ENCODE measurements at places on chromosomes 13 and 19.

- no peak for DNase-seq
Observed at GRCh38 chr13:99256709-99257108, 1.5 kb downstream of the GPR18 start.

- no peak for DNase-seq
Observed at GRCh38 chr13:63632321-63632720, 2216.7 kb upstream of the PCDH20 start.

- no peak for DNase-seq
Observed at GRCh38 chr19:35303357-35303915, 11.5 kb downstream of the MAG start.

GRCh38 chr19:58279925-58280316, 1.2 kb downstream of the ZNF8 start:
- no peak for DNase-seq

DNA sequence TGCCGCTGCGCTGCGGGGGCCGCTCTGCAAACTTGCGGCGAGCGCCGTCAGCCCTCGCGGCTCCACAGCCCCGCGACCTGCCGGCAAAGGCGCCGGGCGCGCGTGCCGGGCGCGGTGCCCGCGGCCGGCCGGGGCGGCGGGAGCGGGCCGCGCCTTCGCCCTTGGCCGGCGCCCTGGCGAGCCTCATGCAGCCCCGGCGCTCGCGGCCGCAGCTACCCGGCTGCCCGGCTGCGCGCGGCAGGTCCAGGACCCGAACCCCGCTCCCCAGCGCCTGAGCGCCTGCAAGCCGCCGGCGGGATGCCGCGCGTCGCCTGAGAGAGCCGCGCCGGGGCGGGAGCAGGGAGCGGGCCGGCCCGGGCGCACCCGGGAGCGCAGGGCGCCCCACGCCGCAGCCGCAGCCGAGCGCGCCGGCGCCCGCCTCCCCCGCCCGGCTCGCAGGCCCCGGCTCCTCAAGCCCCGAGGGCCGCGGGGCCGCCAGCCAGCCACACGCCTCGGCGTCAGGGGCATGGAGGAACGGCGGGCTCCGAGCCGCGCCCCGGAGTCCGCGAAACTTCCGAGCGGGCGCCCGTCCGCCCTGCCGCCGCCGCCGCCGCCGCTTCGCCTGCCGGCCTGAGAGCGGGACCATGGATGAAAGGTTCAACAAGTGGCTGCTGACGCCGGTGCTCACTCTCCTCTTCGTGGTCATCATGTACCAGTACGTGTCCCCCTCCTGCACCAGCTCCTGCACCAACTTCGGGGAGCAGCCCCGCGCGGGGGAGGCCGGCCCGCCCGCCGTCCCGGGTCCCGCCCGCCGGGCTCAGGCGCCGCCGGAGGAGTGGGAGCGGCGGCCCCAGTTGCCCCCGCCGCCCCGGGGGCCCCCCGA, 564 bp downstream of the HS6ST3 start:
- no peak for DNase-seq

GRCh38 chr19:8561075-8561764, 16.0 kb downstream of the MYO1F start:
- DNase-seq: no peak

GRCh38 chr13:105047676-105048295, 1487.7 kb downstream of the EFNB2 start:
- no peak for DNase-seq

GRCh38 chr19:19550485-19550929, 12.4 kb downstream of the CILP2 start:
- no peak for DNase-seq

- DNase-seq: no peak
Observed at GRCh38 chr13:76703621-76704288, 182.4 kb downstream of the KCTD12 start.

- DNase-seq: no peak
Observed at GRCh38 chr13:50152224-50152623, 137.0 kb downstream of the KCNRG start.

- no peak for DNase-seq
Observed at GRCh38 chr13:112818040-112818697, 128.3 kb downstream of the ATP11A start.

GRCh38 chr13:31940076-31940475, 91.5 kb upstream of the FRY start:
- DNase-seq: no peak

DNA sequence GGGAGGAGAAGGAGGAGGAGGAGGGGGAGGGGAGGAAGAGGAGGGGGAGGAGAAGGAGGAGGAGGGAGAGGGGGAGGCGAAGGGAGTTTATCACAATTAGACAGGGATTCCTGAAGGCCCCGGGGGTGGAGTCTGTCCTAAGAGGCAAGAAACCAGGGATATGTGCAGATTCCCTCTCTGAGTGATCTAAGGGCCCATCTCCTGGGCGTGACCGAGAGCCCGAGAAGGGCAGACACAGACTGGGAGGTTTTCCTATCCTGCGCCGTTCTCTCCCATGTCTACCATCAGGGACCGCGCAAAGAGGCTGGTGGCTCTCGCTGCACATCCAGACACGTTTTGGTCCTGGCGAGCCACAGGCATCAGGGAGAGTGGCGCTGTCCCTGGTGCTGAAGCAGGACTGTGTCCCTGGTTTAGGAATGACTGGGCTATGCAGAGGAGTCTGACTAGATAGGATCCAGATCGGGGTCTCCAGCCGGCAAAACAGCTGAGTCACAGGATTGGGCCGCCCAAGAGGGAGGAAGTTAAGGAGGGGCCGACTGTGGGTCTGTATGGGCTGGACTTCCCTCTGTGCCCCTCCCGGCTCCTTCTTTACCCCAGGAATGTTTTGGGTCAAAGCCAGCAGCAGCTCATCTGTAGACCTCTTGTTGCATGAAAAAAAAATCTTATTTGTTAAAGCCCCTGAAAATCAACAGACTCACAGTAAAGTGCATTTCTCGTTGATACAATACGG, 17.9 kb upstream of the ZNF175 start:
- DNase-seq: peak; percentile 52

GRCh38 chr19:36245210-36246005, 30.5 kb downstream of the ZNF146 start:
- no peak for DNase-seq

DNA sequence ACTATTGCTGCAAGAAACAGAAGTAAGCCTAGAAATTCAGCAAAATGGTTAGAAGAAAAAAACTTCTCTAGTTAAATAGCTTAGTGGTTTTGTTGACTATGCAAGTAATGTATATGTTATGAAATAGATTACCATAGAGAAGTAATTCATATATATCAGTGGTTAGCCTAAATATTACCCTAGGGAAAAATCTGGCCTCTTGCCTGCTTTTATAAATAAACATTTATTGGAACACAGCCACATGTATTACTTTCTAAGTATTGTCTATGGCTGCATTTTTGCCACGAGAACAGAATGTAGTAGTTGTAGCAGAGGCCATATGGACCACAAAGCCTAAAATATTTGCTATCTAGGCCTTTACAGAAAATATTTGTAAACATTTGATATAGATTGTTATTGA, 1471.7 kb upstream of the PRR20A start:
- no peak for DNase-seq

DNA sequence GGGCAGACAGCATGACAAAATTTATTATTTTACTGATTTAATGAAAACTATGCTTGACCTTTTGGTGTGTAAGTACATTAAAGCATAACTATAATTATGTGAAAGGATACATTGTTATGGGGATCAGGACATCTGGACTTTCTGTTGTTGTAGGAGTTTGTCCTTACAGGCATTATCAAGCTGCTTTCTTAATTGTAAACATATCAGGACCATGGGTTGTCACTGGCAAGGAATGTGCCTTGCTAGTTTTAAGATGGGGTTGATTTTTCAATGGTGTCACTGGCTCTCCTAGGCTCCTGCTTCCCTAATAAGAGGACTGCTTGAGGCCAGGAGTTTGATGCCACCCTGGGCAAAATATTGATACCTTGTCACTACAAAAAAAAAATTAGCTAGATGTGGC, 32.6 kb downstream of the KBTBD6 start:
- no peak for DNase-seq

- DNase-seq: peak; percentile 1
Observed at GRCh38 chr13:106795847-106796246, 227.9 kb upstream of the ARGLU1 start.

- no peak for DNase-seq
Observed at GRCh38 chr13:101511766-101512165, 59.3 kb downstream of the ITGBL1 start.

DNA sequence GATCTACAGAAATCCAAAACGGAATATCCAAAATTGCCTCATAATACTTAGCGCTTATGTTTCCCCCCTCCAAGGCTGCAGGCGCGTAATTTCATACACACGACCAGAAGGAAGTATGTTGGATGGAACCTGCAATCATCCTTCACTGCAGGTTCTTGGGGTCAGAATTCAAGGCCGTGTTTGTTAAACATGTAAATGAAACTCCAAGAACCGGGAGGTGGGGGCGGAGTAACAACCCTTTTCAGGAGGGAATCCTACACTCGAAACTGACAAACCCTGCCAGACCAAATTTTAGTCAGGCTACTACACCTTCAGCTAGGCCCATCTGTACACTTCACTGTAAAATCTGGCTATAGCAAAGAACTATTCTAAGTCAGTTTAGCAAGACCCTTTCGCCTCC, 1.3 kb downstream of the ZNF607 start:
- no peak for DNase-seq

- no peak for DNase-seq
Observed at GRCh38 chr13:44908712-44909111, 80.6 kb downstream of the NUFIP1 start.

- peak; percentile 17 for DNase-seq
Observed at GRCh38 chr19:2582984-2583956, 107.3 kb downstream of the GADD45B start.

- DNase-seq: no peak
Observed at GRCh38 chr13:45296259-45296658, 44.7 kb downstream of the TPT1 start.

DNA sequence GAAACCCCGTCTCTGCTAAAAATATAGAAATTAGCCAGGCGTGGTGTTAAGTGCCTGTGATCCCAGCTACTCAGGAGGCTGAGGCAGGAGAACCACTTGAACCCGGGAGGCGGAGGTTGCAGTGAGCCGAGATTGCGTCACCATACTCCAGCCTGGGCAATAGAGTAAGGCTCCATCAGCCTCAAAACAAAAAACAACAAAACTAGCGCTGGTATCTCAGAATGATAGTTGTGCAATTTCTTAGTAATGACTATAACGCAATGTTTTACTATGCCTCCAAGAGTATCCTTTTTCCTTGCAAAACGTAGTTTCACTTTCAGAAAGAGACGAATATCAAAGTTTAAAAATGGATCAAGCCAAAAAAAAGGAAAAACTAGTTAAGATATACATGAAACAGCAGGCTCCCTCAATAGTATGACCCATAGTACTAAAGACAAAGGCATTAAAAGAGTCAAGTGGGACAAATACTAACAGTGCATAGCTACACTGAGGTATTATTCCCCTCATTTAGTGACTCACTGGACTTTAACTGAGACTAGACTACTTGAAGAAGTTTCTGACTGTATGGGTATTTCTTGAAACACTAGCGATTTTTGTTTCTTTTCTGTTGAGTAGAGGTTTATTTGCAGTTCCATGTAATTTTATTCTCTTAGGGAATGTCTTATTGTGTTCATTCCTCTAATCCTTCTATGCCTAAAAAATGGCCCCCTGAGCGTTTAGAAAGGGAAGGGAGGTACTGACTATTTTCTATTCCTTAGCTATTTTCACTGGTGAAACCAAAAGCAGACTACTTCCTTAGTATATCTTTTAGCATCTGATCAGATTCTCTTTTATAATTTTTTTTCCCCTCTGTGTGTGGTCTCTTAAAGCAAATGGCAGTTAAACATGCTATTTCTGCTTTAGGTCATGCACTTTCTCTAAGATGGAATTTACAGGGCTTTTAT, 10.4 kb upstream of the ITM2B start:
- no peak for DNase-seq

DNA sequence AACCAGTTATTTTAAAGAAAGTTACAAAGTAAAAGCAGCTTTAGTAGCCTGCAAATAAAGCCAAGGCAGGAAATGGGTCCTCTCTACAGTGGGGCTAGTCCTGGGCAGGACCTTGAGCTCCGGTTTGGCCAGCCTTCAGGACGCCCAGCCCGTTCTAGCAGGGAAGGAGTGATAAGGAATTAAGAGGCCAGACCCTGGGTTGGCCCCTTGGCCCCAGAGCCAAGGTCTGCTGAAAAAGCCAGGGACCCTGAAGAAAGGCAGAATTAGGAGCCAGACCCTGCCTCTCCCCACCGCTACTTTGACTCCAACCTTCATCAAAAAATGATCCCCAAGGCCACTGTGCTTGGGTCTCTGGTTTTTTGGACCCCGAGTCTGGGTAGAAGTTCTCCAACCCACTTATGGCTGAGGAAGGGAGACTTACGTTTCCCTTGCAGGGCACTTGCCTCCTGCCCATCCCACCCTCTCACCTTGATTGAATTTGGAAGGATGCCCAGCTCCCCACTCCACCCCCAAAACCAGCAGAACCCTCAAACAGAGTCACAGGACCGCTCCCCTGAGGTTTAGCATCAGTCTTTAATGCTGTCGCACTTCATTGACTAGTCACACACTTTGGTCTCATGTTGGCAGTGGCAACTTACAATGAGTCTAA, 3.9 kb downstream of the DNAJB1 start:
- no peak for DNase-seq

- no peak for DNase-seq
Observed at GRCh38 chr13:93217721-93218261, 8.8 kb upstream of the GPC6 start.

- no peak for DNase-seq
Observed at GRCh38 chr13:70424428-70424827, 316.2 kb upstream of the KLHL1 start.

GRCh38 chr13:112231451-112232083, 144.6 kb upstream of the SPACA7 start:
- DNase-seq: no peak

DNA sequence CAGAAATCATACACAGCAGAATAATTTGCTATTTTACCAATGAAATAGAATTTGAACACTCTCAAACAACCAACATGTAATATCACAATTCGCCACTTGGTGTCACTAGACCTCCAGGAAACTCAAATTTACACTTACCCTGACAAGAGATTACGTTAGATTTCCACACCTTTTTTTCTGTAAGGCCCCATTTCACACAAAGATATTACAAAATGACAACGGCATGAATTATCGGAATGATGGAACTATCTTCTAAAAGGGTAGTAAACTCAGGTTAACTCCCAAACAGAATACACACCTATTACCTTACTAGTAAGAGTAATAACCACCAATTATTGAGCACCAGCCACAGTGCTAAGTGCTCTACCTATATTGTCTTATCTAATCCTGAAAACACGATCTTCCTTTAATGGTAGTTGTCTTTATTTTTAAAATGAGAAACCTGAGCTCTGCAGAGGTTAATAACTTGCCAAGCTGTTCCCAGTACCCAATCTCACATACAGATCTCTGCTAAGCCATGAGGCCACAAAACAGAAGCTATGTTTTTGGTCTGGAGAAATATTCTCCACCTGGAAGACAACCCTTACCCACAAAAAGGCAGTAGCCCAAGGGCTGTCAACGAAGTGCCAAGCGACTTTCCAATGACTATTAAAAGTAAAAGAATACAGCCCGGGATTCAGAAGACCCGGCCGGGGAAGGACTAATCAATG, 152.4 kb downstream of the DCLK1 start:
- peak; percentile 31 for DNase-seq

GRCh38 chr13:80830431-80830830, 489.5 kb upstream of the SPRY2 start:
- no peak for DNase-seq

GRCh38 chr13:38700051-38700450, 13.2 kb downstream of the FREM2 start:
- no peak for DNase-seq
